ENCODE measurements at places on chromosomes 5 and 9.

GRCh38 chr5:170429014-170429413 is 39.8 kb upstream of the KCNMB1 start:
- no peak for DNase-seq

GRCh38 chr9:99341686-99342085 is 119.6 kb downstream of the SEC61B start:
- no peak for DNase-seq

DNA sequence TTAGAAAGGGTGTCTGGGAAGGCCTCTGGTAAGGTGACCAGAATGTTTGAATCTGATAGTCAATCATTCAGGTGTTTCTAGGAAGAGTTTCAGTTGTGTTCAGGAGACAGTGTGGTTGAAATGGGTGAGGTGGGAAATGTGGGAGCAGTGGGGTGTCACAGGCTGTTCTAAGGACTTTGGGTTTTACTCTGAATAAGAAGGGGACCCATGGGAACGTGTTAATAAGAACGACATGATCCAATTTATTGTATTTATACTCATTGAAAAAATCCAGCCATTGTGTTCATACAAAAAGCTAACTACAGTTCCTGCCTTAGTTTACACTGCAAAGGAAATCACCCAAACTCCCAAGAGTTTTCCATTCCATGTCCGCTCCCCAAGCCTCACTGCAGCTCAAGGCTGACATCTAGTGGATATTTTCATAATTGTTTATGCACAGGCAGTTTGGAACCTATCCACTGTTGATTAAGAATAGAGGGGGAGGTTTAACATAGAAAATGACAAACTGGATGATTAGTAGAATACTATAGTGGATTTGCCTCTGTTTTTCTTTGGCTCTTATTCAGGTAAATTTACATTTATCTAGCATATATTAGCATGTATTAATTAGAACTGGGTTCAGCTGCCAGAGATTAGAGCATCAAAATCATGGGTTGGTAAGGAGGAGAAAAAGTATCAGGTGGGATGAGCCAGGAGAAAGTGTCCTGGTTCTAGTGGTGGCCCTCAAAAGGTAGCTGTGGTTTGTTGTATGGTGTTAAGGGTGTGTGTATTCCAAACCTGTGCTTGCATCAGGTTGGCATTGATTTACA is 17.7 kb downstream of the CAVIN4 start:
- DNase-seq: no peak

DNA sequence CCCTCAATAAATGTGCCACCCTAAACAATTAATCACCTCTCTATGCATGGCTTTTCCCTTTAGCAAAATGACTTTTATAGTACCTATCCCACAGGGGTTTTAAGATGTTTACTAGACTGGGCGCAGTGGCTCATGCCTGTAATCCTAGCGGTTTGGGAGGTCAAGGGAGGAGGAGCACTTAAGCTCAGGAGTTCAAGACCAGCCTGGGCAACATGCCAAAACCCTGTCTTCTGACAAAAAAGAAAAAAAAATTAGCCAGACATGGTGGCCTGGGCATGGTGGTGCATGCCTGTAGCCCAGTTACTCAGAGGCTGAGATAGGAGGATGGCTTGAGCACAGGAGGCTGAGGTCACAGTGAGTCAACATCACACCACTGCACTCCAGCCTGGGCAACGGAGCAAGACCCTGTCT is 13.5 kb downstream of the SH3TC2 start:
- DNase-seq: no peak

GRCh38 chr5:161105525-161105924 is 253.5 kb upstream of the ATP10B start:
- peak; percentile 14 for DNase-seq

GRCh38 chr5:142014911-142015584 is 2.2 kb upstream of the GNPDA1 start:
- peak; percentile 8 for DNase-seq

DNA sequence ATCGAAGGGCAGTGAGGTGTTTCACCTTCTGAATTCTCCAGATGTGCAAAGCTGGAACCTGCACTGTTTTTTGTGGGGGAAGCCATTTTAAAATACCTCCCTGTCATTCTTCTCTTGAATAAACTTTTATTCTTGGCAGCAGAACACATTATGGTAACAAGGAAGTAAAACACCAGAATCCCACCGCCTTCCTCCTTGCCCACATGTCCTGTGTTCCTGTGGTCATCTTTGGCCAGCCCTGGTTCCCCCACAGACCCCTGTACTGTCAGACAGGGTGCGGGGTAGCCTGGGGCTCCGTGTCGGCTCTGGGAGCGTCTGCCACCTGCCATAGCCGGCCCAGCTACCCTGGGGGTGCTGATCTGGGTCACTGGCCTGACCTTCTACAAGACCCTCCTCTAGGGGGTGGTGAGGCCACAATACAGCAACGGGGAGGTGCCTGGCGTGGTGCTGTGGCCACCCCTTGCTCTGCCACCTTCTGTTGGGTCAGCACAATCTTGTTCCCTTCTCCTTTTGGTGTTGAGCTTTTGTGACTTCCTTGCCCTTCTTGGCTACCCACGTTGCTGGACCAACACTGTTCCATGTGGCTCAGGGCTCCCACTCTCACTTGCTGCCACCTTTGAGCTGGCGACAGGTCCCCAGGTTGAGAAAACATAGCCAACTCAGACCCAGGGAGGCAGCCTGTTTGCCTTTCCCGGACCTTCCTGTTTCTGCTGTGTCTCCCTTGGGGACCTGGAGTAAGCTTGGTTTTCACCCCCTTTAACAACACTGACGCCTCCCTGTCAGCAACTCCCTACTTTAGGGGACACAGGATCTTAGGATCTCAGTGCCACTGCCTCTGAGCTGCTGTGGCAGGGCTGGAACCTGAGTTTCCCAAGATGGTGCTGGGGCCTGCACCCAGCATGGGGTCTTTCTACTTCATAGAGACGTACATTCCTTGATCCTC is 4.8 kb downstream of the WNK2 start:
- no peak for DNase-seq

DNA sequence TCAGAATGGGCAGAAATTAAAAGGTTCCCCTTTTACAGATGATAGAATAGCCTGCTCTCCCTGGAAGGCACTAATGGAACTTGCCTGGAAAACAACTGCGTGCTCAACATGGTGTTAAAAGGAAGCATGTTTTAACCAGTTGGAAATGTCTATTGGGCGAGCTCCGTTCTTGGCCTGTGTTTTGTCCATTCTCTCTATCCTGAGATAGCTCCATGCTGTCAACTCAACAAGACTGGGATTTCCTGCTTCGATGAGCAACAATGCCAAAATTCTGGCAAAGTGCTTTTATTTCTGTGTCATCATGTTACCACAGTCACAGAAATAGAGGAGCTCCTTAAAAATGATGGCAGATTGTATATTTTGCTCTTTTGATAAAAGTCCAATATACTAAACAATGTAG is 198.3 kb downstream of the PLK2 start:
- DNase-seq: peak; percentile 17

- no peak for DNase-seq
These were observed 155.0 kb upstream of the FBXL7 start for GRCh38 chr5:15344954-15345353.

- no peak for DNase-seq
These were observed 9.6 kb downstream of the SEC61B start for GRCh38 chr9:99231711-99232110.

DNA sequence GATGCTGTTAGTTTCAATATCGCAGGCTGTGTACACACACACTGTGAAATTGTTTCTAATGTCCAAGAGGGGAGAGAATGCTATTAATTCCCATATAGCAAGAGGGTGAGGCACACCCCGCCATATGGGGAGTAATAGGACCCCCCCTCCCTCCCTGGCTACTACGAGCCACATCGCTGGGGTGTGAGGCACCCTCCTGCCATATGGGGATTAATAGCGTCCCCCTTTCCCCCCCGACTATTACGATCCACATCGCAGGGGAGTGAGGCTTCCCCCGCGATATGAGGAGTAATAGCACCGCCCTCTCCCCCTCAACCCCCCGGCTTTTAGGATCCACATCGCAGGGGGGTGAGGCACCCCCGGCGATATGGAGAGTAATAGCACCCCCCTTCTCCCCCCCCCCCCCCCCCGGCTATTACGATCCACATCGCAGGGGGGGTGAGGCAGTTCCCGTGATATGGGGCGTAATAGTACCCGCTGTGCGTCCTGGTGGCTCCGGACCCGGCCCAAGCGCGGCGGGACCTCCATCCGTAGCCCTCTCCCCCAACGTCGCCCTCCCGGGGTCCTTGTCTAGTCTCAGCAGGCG is 494 bp upstream of the STK32A start:
- no peak for DNase-seq

- no peak for DNase-seq
These were observed 159.5 kb downstream of the C9orf152 start for GRCh38 chr9:110048403-110048975.

DNA sequence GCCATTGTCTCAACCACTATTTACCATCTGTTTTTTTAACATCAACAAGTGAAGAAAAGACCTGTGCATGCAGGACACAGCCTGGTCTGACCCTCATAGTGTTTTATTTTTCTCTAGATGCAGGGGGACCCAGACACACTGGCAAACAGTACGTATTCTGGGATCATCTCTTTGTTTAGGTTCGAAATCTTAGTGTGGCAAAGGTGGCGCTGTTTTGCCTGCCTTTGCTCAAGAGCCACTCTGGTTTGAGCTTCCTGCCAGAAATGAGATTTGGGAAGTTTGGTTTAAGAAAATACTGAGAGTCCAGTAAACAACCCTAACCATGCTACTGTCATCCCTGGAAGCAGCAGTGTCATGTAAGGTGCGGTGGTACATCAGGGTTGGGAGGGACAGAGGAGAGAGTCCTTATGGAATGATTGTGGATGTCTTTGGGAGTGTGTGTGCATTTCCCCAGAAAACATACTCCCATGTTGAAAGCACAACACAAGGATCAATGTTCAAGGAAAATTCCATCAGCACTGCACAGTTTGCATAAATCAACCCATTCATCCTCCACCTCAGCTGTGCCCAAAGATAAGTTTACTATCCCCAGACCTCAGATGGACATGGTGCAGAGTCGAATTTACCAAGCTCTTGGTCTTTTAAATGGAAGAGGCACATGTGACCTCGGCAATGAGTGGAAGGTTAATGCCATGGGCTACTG is 34.0 kb upstream of the FLT4 start:
- DNase-seq: no peak

DNA sequence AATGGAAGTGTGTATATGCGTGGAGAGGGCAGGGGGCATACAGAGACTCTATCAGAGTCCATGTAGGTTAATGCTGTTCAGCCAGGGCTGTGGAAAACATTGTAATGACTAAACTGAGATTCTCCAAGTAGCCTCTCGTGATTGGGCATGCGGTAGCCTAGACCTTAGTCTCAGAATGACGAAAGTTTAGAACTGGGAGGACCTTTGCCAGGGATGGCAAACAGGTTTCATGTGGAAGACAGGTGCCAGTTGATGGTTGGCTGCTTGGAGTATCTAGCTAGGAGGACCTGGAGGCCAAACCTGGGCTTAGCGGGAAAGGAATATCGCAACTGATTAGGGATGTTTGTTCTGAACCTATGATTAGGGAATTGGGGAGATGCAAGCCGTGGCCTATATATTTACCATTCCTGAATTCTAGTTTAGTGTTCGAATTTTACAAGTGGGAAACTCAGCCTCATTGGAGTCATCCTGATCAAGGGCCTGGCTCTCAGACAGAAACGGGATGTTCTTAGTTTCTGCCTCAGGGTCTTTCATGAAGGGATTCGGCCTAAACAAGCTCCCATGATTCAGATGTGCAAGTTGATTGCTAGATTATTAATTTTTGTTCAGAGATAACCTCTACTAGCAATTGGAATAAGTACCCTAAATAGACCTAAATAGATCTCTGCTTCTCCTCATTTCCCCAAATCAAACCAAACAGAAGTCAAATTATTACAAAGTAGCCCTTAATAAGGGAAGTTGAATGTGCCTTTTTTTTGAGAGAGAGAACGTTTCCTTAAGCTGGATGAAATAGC is 26.8 kb upstream of the TJP2 start:
- DNase-seq: no peak

DNA sequence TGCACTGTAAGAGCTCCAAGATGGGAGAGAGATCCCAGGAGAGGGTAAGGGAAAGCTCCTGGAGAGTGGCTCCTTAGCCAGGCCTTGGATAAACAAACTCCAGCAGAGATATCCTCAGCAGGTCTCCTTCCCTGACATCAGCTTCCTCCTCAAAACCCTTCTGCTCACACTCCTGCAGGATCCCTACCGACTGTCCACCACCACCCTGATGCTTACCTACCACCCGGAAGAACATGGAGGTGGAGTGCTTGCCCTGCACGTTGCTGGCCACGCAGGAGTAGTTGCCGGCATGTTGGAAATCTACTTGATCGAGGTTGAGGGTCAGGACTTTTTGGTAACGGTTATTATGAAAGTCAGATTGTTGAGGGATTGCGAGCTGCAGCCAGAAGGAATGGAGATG is 9.3 kb downstream of the CSF1R start:
- no peak for DNase-seq

GRCh38 chr5:143985832-143986515 is 174.0 kb downstream of the HMHB1 start:
- DNase-seq: peak; percentile 53

DNA sequence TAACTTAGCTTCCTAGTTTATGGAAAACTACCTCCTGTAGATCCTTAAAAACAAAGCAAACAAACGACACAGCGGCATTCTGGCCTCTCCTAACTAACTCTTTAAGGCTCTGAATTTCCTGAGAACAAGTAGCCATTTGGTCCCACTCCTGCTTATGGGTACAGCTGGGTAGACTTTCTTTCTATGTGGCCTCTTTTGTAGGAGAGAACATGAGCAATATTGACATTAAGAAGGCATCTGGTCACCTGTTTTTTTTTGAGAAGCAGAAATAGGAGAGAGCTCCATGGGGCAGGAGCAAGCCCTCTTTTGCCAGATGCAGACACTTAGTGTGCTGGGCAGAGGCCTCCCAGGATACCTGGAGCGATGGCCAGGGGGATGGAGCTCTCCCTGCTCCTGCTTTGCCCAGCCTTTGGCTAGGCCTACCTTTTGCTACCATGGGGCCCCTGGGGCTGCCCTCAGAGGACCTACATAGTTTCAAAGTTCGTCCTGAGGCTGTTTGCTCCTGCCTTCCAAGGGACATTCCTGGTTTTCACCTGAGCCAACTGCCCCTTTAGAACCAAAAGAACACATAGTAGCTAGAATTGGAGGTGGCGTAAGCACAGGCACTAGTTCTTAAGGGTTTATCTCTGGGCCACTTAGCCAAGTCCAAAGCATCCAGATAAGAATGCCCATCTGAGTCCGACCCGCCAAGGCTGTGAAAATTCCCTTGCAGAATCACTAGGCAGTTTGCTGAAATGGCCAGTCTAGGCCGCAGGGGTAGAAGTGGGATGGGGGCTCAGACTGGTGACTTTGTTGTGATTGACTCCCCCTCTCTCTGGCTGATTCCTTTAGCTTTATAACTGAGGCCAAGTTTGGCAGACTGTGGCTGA is 2.4 kb upstream of the STC2 start:
- no peak for DNase-seq

GRCh38 chr5:54834121-54834842 is 151.1 kb downstream of the ESM1 start:
- DNase-seq: no peak

GRCh38 chr5:42089705-42090104 is 164.6 kb downstream of the FBXO4 start:
- DNase-seq: no peak

GRCh38 chr5:141877356-141878185 is 639 bp downstream of the PCDH1 start:
- DNase-seq: no peak

- no peak for DNase-seq
These were observed 17.3 kb downstream of the TTC33 start for GRCh38 chr5:40738502-40738901.
